Left lobe of liver (tissue), 2 donors: ENCODE measurements at places on chromosomes 3 and 15. TPM values are rescaled to one million over a fixed set of nuclear protein-coding genes. Genes with fewer than 3 reads are reported as not detected.
A peak's percentile ranks its signal among the peaks of the same experiment; 100 is the strongest.

Gene CSPG5
- total RNA-seq: 0.48 TPM

DNA sequence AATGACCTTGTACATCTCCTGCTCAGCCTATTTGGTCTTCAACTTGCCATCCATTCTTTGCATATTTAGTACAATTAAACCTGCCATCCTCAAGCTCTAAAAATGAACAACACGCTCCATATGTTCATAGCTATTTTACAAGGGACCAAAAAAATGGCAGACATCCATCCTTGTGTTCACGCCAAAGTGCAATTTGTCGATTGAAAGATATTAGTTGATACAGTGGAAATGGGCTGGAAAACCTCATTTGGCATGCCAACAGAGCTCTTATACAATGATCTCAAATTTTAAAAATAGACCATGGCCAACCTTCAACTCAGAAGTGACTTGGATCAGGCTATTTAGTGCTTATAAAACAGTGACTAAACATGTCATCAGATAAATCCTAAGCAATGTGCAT is 413.6 kb upstream of the ARL6 start:
- no peak for DNase-seq

GRCh38 chr3:21390856-21391255 is 360.2 kb downstream of the ZNF385D start:
- no peak for DNase-seq

- no peak for DNase-seq
Measured at GRCh38 chr15:92168066-92168683, 225.5 kb upstream of the ST8SIA2 start.

GRCh38 chr3:172448661-172449465 is 607 bp upstream of the GHSR start:
- no peak for DNase-seq

- peak; percentile 37 for DNase-seq
Measured at GRCh38 chr3:138467931-138468330, 33.5 kb downstream of the ESYT3 start.

Gene APH1B
- 3.3 TPM for total RNA-seq

DNA sequence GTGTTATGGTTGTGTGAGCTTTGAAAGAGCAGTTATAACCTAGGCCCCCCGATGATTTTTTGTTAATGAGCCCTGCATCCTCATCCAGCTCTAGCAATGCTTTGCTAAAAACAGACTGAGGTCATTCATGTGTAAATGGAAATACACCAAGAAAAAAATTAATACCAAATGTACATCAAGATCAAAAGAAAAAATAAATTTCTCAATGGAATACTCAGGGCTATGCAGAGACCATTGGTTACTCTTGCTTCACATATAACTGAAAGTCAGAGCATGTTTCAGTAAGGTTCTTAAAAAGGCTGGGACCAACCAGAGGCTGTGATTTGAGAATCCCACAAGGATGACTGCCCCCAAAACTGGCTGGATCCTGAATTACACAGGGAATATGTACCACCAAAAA is 48.0 kb downstream of the ARHGAP31 start:
- no peak for DNase-seq

Gene PLOD2
- 25.7 TPM for total RNA-seq

DNA sequence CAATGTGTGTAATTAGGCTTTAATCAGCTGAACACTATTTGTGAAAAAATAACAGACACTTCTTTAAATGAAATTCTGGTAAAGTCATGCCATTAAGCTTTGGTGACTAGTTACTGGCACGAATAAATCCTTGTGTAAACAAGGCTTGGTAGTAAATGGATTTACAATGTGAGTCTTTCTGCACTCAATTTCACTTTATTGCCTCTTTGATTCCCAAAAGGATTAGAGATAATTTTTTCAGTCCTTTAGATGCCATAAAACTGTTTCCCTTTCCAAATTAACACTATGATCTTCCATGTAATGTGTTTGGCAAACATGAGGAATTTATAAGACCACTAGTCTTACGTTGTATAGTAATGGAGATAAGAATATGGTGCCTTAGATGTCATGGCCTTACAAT is 339.5 kb upstream of the DNAJC19 start:
- DNase-seq: no peak

Gene PPM1L
- total RNA-seq: 26.4 TPM

Gene PIERCE2
- total RNA-seq: 0.60 TPM

DNA sequence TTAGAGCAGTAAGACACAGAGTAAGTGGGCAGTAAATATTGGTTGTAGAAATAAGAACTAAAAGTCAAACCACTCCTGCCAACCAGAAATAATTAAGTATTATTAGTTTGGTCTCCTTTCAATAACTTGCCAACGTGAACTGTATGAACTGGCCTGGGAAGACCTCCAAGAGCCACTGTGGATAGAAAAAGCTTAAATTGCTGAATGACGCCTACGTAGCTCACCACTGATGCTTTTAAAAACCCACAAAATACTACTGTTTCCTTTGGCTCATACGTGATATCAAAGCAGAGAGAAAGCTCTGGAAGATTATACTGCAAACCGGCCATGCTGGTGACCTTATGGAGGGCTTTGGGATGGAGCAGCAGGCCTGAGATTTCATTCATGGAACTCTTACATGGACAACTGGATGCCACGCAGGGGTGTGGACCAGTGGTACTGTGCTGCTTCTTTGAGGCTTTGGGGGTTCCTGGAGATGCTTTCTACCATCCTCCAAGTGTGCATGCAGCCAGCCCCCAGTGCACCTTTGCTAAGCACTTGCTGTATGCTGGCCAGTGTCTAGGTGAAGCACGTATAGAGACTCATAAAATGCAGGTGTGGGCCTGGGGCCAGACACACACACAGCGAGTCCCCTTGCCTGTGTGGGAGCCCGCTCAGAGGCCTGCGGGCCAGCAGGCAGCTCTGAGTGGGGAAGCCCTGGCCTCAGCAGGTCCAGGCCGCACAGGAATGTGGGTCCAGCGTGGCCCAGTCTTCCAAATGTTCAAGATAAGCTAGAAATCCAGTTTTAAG is 66.8 kb downstream of the ABTB1 start:
- no peak for DNase-seq

Gene CP
- 1,073 TPM for total RNA-seq

DNA sequence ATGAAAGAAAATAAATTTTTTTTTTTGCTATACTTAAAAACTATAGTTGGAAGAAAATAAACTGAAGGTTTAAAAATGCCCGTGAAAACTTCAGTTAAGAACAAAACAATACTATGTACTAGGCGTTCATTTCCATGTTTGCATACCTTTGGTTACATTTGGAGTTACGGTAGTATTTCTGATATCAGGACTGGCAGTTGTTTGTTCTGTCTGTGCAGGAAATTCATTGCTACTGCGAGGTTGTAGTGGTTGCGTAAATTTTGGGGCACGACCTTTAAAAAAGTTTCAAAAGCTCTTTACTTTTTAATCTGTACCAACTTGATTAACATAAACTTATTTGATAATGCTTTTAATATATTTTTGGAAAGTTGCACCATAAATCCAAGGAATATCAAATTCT is 47.9 kb downstream of the ST3GAL6 start:
- peak; percentile 50 for DNase-seq

Gene SLC27A2
- 153 TPM for total RNA-seq

- DNase-seq: no peak
Measured at GRCh38 chr15:41988896-41989572, 16.7 kb upstream of the EHD4 start.

DNA sequence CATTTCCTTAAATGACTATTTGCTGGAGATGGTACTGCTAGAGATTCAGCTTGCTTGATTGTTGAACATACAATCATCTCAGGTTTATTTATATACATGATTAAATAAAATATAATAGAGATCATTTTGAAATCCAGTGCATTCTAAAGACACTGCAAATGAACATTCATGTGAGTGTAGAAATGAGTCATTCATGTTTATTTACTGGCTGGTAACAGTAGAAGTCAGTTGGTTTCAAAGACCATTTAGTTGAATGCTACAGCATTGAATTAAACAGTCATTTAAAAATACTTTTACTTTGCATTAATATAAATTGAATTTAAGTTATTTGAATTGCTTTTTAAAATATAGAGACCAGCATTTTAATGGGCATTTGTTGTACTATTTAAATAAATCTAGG is 551.9 kb upstream of the GOLIM4 start:
- DNase-seq: no peak
